HL-60 (cell line): ENCODE measurements at places on chromosomes 12 and 14.

- DNase-seq, result no peak
Observed at GRCh38 chr14:103641161-103641560, 12.2 kb downstream of the KLC1 start.

DNA sequence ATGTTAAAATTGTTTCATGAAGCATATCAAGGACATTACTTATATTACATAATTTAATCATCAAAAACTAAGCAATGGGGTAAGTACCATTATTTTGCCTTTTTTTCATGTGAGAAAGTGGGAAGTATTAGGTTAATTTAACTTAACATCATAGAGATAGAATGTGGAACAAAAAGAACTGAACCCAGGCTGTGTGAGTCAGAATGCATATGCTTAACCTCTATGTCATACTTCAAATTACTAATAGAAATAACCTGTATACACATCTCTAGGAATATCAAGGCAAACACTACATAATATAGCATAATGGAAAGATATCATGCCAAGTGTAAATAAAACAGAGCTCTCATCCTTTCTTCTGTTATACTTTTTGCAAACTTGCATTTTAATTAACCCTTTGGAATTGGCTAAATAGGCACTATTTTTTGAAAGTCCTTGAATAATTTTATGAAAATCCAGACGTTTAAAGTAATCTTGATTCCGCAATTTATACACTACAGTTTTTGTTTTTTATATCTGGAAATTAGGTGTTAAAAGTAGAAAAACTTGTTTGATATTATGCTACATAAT lies 777.7 kb downstream of the SLC6A15 start:
- no peak for DNase-seq

- peak; percentile 90 for DNase-seq
Observed at GRCh38 chr12:89525824-89526770, at the start of gene POC1B. TSS of gene POC1B (minus strand) at chr12:89526047. CDS start at chr12:89525895, 152 bp downstream.

DNA sequence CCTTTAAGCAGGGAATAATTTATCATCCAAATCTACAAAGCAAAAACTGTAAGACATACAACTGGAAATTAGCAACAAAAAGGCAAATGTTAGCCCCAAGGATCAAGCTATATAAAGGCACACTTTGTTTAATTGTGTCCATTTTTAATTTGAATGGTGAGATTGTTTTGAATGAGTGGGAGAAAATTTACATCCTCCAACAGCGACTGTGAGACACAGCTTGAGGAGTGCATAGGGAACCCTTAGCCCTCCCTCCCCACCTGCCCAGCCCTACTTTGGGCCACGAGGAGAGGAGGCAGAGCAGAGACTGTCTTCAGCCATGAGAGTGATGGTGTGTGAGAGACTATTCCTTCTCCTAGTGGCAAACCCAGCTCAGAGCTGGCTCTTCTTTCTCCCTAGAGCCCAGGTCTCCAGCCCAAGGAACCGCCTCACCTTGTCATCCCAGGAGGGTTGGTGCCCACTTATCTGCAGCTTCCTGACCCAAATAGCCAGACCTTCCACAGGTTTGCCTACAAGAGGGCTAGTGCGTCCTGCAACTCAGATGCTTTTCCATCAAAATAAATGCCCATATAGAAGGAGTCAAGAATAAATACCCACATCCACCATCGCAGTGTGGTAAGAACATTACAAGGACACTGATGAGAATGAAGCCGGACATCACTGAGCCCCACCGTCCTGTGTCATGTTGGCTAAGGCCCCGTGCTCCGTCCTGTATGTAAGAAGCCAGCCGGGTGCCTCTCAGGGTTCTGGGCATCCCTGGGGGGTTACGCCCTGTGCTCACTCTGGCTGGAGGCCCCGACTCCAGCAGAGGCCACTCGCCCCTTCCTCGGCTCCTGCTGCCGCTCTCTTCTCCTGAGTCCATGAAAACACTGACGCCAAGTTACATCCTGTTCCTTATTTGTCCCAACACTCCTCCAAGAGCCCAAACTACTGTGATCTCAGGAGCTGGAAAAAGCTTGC lies 36.4 kb upstream of the C14orf180 start:
- DNase-seq, result no peak

GRCh38 chr14:26860111-26860510 lies 262.3 kb upstream of the NOVA1 start:
- no peak for DNase-seq

DNA sequence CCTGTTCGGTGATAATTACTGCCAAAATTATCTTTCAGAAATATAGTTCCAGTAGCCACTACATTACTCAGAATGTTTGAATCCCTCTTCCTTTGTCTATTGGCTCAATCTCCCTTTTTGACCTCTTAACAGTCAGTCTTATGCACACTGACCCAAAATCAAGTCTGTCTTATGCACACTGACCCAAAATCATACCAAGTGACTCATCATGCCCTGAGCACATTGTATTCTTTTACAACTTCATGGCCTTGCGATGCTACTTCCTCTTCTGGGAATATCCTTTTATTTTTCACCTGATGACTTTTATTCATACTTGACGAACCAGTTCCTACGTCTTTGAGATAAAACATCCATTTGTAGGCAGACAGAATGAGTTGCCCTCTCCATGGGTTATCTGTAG lies 182.3 kb downstream of the NPAS3 start:
- DNase-seq, result no peak

DNA sequence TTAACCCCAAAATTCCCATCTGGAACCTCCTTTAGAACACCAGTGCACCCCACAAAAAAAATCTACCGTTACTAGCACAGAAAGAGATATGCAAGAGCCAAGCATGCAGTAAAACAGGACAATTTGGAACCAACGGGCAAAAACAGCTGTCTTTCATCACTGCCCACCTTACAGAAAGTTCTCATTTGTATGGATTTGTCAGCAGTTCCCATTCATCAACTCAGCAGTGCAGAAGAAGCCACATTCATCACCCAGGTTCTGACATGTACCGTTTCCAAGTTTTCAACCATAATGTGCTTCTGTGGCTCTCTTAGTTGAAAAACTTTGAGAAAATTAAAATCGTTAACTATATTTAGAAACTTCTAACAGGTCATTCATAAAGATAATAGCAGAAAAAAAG lies 387.0 kb downstream of the RPS29 start:
- no peak for DNase-seq

GRCh38 chr12:132127041-132127440 lies 17.1 kb downstream of the DDX51 start:
- no peak for DNase-seq
